ENCODE measurements at places on chromosomes 6 and 20.

DNA sequence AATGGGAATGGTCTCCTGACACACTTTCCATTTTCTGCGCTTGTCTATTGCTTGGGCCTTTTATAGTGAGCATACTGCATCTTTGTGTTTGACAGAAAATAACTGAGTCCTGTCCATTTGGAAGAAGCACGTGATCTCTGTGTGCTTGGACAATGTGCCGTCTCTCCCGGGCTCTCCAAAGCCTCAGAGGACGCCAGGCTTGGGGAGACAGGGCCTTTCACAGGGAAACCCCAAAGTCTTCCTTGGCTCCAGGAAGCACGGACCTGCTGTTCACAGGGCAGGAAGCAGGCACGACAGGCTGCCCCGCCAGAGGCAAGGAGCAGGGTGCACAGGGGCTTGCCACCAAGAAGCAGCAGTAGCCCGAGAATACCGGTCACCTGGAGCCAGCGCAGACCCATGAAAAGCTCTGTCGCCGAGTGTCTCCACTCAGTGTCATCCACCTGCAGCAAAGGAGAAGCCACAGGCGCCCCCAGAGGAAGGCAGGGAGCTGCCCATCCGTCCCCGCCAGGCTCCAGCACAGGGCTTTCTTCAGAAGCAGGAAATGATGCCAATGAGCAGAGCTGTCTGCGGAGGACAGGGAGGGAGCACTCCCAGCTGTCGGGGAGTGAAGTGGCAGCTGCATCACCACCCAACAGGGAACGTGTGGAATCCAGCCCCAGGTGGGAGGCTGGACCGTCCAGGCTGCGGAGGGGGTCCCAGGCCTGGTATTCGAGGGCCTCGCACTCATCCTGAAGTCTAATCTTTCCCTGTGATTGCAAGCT, 135.1 kb downstream of the AGPAT4 start:
- peak; percentile 47 for DNase-seq

DNA sequence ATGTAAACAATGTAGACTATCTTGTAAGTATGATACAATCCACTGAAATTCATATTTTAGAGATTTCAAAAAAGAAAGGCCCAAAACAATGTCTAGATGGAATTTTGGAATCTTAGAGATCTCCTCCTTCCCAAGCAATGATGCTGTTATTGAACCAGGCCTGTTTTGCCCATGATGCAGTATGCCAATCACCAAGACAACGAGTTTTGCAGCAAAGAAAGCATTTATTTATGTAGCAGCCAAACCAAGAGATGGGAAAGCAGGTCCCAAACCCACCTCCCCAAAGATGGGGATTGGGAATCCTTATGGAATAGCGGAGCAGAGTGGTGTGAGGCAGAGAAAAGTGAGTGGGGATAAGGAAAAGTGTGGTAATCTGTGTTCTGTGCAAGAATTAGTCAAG, 197.8 kb upstream of the NT5E start:
- DNase-seq: no peak

- no peak for DNase-seq
These were observed 39.9 kb downstream of the TBC1D7 start for GRCh38 chr6:13288481-13288880.

DNA sequence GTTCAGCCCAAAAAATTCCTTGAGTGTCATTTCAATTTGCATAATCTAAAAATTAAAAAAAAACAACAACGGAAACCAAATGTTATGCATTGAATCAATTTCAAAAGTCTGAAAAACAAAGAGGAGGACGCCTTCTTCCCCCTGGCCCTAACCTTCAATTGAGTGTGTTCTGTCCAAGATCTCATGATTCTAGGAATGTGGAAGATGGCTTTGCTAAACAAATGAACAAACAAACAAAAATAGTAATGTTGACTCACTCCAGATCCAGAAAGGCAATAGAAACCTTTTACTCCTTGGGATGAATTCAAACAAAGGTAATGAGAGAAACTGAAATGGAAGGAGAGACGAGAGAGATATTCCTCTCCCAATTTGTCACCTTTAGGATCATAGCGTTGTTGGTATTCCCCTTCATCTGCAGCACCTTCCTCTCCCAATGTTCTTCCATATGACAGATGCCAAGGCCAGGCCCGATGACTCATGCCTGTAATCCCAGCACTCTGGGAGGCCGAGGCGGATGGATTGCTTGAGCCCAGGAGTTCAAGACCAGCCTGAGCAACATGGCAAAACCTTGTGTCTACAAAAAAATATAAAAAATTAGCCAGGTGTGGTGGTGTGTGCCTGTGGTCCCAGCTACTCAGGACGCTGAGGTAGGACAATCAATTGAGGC, 109.2 kb upstream of the ADGRF1 start:
- no peak for DNase-seq

GRCh38 chr20:44001667-44002596, 87.3 kb downstream of the TOX2 start:
- no peak for DNase-seq

- DNase-seq: no peak
These were observed 122.9 kb upstream of the QKI start for GRCh38 chr6:163291622-163292021.

DNA sequence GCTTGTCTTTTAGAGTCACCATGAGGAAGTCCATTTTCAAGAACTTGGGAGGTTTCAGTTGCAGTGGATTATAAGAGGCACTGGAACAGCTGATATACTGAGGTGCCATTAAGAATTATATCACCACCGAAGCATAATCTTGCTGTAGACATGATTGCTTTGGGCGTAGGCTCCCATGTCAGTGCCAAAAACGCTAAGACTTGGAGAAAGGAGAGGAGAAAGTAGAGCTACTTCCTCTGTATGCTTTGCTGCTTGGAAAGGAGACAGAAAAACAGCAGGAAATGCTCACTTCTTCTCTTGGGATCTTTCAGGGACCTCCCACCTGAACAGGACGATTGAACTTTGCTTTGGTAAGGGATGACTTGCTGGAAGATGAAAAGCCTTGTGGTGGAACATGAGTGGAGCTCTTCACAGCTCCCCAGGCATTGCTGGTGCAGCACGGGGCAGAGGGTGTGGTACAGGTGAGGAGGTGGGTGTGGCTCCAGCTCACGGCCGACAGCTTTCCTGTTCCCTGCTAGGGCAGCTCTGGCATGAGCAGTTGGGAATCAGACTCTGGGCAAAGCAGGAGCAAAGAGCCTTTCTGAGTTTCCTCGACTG, 190.4 kb upstream of the JAG1 start:
- DNase-seq: no peak

All from nucleus accumbens (tissue), 56 donors.